ENCODE measurements at places on chromosomes 13 and 19. TPM values are rescaled to one million over a fixed set of nuclear protein-coding genes. Genes with fewer than 3 reads are reported as not detected.

PCDH8 gene
- not detected for total RNA-seq

GRCh38 chr13:86810361-86810760, 860.8 kb upstream of the SLITRK5 start:
- H3K36me3 ChIP-seq: no peaks in the 10 kb centered on the region
- no peak for DNase-seq
- H3K4me3 ChIP-seq: no peak overlapping the region
- H3K27me3 ChIP-seq: no peaks in the 10 kb centered on the region

DNA sequence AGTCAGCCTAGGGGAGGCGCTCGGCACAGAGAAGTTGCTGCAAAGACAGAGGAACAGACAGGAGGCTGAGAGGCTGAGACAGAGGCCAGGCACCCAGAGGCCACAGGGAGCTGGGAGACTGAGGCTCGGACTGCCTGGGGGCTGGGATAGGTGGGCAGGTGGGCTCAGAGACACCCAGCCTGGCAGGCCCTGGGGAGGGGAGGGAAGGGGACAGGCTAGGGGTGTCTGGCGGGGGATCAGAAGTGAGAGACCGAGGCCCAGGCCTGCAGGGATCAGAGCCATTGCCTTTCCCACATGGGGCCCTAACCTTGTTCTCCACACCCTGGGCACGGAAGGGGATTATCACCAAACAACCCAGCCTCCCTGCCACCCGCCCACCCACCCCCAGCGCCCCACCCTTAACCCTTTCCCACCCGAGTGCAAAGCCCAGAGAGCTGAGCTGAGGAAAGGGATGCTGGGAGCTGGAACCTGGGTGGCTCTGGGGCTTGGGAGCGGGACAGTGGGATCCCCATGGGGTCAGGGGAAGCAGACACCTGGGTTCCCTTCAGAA, 1.3 kb downstream of the NTN5 start:
- peaks cover 6% of the 10 kb centered on the region for H3K4me1 ChIP-seq
- peaks cover 3% of the 10 kb centered on the region for H3K27me3 ChIP-seq
- DNase-seq: no peak
- H3K27ac ChIP-seq: no peak overlapping the region
- H3K4me3 ChIP-seq: no peak overlapping the region

DNA sequence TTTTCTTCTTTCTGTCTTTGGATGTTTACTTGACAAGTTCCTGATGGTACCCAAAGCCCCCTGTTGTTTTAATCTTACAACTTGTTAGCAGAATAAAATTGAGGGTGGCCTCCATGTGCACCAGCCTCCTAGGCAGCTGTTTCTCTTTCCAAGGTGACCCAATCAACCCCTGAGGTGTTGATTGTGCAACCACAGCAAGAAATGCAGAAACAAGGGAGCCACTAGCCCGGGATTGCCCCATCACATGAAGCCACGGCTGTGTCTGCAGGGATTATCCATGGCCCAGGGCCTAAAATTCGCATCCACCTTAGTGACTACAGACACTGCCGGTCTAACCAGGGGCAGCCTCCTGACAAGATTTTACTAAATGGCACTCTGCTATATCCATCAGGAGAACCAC, 14.4 kb downstream of the CEACAM4 start:
- H3K36me3 ChIP-seq: no peaks in the 10 kb centered on the region
- H3K4me1 ChIP-seq: no peaks in the 10 kb centered on the region
- no peak overlapping the region for H3K27ac ChIP-seq
- DNase-seq: peak; percentile 15
- peaks cover 37% of the 10 kb centered on the region for H3K27me3 ChIP-seq
- H3K4me3 ChIP-seq: no peak overlapping the region

DNA sequence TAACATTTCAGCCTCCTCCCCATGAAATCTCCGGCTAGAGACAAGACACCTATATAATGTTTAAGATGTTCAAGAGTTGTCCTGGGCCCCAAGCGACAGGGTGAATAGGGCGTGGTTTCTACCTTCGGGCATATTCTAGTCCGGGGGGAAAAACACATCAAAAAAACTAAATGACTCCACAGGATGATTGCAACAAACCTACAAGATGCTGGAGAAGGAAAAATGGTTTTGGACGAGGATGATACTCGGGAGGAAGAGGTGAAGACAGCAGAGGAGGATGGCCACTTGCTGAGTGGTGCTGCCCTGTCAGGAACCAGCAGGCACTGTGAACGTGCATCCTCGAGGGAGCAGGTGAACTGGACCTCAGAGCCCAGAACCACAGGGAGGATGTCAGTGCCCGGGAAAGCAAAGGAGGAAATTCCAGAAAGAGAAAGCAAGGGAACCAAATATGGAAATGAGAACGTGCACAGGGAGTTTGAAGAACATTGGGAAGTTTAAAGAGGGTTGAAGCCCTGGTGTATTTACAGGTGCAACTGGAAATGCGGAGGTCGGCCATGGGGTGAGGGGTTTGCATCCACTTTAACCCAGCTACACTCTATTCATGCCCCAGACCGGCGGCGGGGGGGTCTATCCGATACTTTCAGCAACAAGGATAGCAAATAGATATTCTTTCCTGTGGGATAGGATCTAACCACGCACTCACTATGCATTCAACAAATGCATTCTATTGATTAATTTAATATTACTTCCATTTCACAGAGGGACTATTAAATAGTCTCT, 50.6 kb downstream of the COL4A1 start:
- H3K4me3 ChIP-seq: no peak overlapping the region
- H3K27me3 ChIP-seq: no peaks in the 10 kb centered on the region
- no peak overlapping the region for H3K27ac ChIP-seq
- peak; percentile 22 for DNase-seq
